ENCODE measurements at places on chromosomes 6 and 20. TPM values are rescaled to one million over a fixed set of nuclear protein-coding genes. Genes with fewer than 3 reads are reported as not detected.

- H3K4me1 ChIP-seq, result no peaks in the 10 kb centered on the region
- no peak for DNase-seq
- no peak overlapping the region for H3K4me3 ChIP-seq
- no peaks in the 10 kb centered on the region for H3K36me3 ChIP-seq
- no peak overlapping the region for H3K27ac ChIP-seq
Measured at GRCh38 chr20:31476643-31477215, 1.6 kb downstream of the REM1 start.

GRCh38 chr6:167948716-167949115 lies 48.8 kb upstream of the KIF25 start:
- H3K4me3 ChIP-seq, result no peak overlapping the region
- peaks cover 95% of the 10 kb centered on the region for H3K36me3 ChIP-seq
- no peaks in the 10 kb centered on the region for H3K27me3 ChIP-seq
- H3K27ac ChIP-seq, result no peak overlapping the region
- DNase-seq, result no peak
- no peaks in the 10 kb centered on the region for H3K4me1 ChIP-seq

DNA sequence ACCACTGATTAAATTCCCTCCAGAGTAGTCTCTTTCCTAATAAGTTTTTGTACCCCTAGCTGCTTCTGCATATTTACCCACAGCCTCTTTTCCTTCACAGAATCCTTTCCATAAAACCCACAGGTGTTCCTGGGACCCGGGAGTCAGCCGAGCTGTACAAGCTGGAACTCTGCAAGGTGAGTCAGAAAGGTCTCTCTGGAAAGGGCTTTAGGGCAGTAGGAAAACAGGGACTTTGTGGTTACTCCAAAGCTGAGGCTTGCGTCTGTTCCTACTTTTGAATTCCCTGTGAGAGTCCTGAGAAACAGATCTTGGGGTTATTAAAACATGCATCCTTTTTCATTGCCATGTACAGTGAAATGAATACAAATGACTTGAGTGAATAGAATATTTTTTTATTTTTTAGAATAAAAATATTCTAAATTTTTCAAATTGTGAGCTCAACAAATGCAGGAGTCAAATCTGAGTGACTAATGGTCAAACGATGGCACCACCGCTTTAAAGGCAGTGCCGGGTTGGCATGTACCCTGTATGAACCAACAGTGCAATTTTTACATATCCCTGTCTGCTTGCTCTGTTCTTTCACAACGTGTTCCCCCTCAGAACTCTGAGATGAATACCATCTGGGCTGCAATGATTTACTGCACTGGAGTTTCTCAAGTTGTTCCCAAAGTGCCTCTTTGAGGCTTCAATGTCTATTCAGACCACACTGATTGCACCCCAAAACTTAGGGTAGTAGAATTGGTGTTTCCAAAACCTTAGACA lies 78.4 kb downstream of the GFRAL start:
- no peaks in the 10 kb centered on the region for H3K4me1 ChIP-seq
- H3K4me3 ChIP-seq, result no peak overlapping the region
- H3K27ac ChIP-seq, result no peak overlapping the region
- DNase-seq, result no peak

DNA sequence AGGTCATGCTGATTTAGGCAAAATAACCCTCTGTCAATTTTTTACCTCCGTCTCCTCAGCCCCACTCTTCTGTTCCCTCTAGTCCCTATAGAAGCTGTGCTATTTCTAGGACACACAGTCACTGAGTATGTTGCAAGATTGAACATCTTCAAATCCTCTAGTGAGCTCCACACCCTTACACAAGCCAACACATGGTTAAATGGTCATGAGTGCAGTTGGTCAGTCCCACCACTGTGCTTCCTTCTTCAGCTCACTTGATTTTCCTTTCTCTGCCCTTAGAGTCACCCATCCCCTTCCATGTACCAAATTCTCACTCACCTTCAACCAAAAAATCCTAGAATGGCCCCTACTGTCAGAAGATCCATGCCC lies 48.2 kb upstream of the F13A1 start:
- no peak for DNase-seq
- H3K27ac ChIP-seq, result no peak overlapping the region
- H3K4me1 ChIP-seq, result no peaks in the 10 kb centered on the region
- H3K27me3 ChIP-seq, result peaks cover 5% of the 10 kb centered on the region
- no peaks in the 10 kb centered on the region for H3K36me3 ChIP-seq
- H3K4me3 ChIP-seq, result no peak overlapping the region

DNA sequence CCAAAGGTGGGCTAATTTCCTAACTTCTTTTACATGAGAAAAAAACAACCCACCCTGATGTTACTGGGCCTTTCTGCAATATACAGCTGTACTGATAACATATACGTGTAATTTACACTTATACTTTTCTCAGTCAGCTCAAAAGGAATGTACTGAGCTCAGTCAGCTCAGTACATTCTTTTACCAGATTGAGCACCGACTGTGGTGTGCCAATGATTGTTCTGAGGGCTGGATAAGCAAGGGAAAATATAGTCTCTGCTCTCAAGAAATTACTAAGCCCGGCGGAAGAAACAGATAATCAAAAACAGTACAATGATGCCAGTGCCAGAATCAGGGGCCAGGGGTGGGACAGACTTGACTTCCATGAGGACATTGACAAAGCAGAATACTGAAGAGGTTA lies 10.0 kb upstream of the BLOC1S5 start:
- no peak overlapping the region for H3K27ac ChIP-seq
- no peaks in the 10 kb centered on the region for H3K36me3 ChIP-seq
- H3K27me3 ChIP-seq, result no peaks in the 10 kb centered on the region

DNA sequence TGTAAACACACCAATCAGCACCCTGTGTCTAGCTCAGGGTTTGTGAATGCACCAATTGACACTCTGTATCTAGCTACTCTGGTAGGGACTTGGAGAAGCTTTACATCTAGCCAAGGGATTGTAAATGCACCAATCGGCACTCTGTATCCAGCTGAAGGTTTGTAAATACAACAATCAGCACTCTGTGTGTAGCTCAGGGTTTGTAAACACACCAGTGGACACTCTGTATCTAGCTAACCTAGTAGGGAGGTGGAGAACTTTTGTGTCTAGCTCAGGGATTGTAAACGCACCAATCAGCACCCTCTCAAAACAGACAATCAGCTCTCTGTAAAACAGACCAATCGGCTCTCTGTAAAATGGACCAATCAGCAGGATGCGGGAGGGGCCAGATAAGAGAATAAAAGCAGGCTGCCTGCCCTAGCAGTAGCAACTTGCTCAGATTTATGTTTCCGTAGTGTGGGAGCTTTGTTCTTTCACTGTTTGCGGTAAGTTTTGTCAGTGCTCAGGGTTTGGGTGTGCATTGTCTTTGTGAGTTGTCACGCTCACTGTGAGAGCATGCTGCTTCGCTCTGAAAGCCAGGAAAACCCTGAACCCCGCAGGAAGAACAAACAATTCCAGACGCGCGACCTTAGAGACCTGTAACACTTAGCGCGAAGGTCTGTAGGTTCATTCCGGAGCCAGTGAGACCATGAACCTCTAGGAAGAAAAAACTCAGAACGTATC lies 37.0 kb downstream of the RIOK1 start:
- H3K27ac ChIP-seq, result peak overlapping the region; percentile 42
- no peaks in the 10 kb centered on the region for H3K4me1 ChIP-seq
- no peaks in the 10 kb centered on the region for H3K36me3 ChIP-seq
- DNase-seq, result peak; percentile 54
- no peaks in the 10 kb centered on the region for H3K27me3 ChIP-seq
- H3K4me3 ChIP-seq, result no peak overlapping the region

GRCh38 chr20:50263831-50264230 lies 73.2 kb downstream of the CEBPB start:
- H3K4me3 ChIP-seq, result no peak overlapping the region
- H3K27ac ChIP-seq, result no peak overlapping the region
- DNase-seq, result no peak
- no peaks in the 10 kb centered on the region for H3K4me1 ChIP-seq
- H3K27me3 ChIP-seq, result no peaks in the 10 kb centered on the region
- no peaks in the 10 kb centered on the region for H3K36me3 ChIP-seq

DNA sequence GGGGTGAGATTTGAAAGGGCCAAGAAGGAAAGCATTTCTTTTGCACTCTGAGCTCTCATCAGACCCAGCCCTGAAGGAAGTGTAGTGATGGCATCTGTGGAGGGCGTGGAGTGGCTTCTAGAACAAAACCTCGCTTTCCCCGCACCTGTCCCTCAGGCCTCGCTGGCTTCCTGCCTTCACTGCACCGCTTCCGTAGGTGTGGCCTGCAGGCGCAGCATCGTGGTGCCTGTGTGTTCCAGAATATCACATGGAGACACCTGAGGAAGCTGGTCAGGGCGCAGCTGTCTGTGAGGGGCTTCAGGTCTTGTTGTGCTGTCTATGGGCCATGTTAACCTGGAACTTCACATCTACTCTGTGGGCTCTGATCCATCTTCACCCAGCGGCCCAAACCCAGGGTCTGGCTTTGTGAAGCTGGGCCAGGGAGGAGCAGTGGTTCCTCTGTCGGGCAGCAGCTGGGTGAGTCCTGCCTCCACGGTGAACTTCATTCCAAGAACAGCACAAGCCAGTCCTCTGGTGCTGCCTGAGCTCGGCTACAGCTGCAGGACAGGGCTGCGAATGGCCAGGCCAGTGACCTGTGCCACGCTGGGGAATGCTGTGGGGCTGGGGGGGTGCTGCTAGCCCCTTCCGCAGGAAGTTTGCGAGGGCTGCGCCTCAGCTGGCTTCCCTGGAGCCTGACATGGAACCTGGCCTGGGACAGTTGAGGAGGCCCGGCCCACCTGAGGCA lies 40.9 kb downstream of the DSTN start:
- H3K27me3 ChIP-seq, result no peaks in the 10 kb centered on the region
- H3K4me1 ChIP-seq, result no peaks in the 10 kb centered on the region
- no peak overlapping the region for H3K4me3 ChIP-seq
- H3K27ac ChIP-seq, result no peak overlapping the region
- peak; percentile 59 for DNase-seq
- H3K36me3 ChIP-seq, result peaks cover 39% of the 10 kb centered on the region

DNA sequence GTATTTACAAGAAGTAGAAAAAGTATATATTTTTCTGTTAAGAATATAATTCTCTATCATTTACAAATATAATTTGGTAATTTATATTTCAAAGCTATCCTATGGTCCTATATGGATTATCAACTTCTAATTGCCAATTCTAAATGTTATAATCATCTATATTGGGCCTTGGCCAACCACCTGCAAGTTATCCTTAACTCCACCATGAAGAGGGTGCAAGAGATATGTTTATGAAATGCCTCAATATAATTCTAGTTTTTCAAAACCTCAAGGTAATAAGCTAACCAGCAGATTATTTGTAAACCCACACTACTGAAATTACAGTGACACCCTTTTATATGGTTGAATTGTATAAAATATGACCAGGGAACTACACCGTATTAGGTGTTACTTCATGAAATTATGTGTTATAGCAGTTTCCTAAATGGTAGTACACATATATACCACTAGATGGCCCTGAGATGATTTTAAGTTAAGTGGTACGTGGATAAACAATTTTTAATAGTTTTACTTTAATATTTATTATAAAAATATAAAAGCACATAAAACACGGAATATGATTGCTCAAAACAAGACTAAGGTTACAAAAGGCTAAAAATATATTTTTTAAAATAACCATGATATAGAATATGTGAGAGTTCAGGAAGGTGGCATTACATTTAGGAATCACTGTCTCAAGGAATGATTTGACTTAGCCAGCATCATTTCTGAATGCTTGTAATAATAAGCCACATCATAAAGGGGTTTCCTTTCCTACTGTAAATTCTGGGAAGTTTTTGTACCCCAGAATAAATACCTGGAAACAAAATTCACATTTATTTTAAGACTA lies 9.8 kb upstream of the PNISR start:
- no peak overlapping the region for H3K27ac ChIP-seq
- no peaks in the 10 kb centered on the region for H3K4me1 ChIP-seq
- H3K27me3 ChIP-seq, result no peaks in the 10 kb centered on the region

GRCh38 chr20:12928358-12928754 lies 80.4 kb upstream of the SPTLC3 start:
- no peaks in the 10 kb centered on the region for H3K27me3 ChIP-seq
- no peak for DNase-seq
- peaks cover 17% of the 10 kb centered on the region for H3K4me1 ChIP-seq
- no peaks in the 10 kb centered on the region for H3K36me3 ChIP-seq
- H3K27ac ChIP-seq, result no peak overlapping the region

- no peaks in the 10 kb centered on the region for H3K36me3 ChIP-seq
- no peak overlapping the region for H3K27ac ChIP-seq
- H3K4me1 ChIP-seq, result peaks cover 14% of the 10 kb centered on the region
Measured at GRCh38 chr6:56852260-56853010, 102.5 kb upstream of the BEND6 start.

DNA sequence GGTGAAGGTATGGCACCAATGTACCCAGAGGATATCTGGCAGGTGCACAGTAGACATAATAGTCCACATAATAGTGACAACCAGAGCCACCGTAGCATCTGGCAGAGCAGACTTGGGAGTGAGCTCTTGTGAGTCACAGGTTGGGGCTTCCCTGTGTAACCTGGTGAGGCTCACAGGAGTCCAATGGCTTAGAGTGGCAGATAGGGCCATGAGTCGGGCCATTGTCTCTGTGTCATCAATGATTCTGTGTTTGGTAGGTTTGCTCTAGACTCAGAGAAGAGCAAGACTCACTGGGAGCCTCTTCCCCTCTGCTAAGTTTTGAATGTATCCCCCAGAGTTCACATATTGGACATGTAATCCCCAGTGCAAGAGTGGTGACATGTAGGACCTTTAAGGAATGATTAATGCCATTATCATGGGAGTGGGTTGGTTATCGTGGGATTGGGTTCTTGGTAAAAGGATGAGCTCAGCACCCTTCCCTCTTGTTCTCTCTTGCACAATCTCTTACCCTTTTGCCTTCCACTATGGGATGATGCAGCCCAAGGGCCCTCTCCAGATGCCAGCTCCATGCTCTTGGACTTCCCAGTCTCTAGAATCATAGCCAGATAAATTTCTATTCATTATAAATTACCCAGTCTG lies 22.6 kb upstream of the SIRPA start:
- no peaks in the 10 kb centered on the region for H3K4me1 ChIP-seq
- no peaks in the 10 kb centered on the region for H3K36me3 ChIP-seq
- H3K27ac ChIP-seq, result no peak overlapping the region
- DNase-seq, result no peak
- no peak overlapping the region for H3K4me3 ChIP-seq
- H3K27me3 ChIP-seq, result no peaks in the 10 kb centered on the region

- no peaks in the 10 kb centered on the region for H3K36me3 ChIP-seq
- DNase-seq, result no peak
- H3K4me1 ChIP-seq, result no peaks in the 10 kb centered on the region
Measured at GRCh38 chr20:25654487-25654886, 30.7 kb upstream of the NANP start.

RIN2 gene
- 6.4 TPM for total RNA-seq

NPBWR2 gene
- total RNA-seq, result not detected

PRSS35 gene
- total RNA-seq, result 3.8 TPM

B3GAT2 gene
- 0.42 TPM for total RNA-seq

TINAG gene
- total RNA-seq, result not detected
